NCI-H1694 treated with DMSO at 0.1 percent for 48 hours (cell line): ENCODE measurements at places on chromosomes 13 and 19.

- DNase-seq, result no peak
Measured at GRCh38 chr13:46688306-46688705, 108.7 kb downstream of the ESD start.

GRCh38 chr13:50867637-50867945, 24.1 kb upstream of the DLEU7 start:
- DNase-seq, result no peak

- DNase-seq, result peak; percentile 71
Measured at GRCh38 chr13:26971990-26972887, 199.4 kb downstream of the USP12 start.

- DNase-seq, result no peak
Measured at GRCh38 chr13:95296326-95296925, 4.8 kb downstream of the ABCC4 start.

DNA sequence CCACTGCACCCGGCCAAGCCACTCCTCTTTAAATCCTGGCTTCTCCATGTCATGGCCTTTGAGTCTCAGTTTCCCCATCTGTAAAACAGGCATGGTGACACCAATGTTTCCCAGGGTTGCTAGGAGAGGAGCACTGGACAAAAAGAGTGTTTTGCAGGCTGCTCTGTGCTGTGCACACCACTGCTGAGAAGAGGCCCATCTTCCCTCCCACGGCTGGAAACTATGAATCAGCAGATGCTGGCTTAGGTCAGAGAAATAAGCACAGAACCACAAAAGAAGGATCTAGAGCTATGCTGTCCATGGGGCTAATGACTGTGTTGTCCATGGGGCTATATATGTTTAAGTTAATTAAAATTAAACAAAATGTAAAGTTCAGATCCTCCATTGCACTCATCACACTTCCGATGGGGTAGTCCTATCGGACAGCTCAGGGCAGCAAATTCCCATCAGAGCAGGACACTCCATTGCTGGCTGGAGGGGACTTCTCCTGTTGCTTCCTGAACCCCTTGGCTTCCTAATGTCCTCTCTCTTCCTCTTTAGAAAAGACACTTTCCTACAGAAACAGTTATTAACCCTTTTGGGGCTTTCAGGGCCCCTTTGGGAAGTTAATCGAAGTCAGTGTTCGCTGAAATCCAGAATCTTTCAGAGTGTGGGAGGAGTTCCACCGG, 37.1 kb downstream of the TSHZ3 start:
- DNase-seq, result no peak

DNA sequence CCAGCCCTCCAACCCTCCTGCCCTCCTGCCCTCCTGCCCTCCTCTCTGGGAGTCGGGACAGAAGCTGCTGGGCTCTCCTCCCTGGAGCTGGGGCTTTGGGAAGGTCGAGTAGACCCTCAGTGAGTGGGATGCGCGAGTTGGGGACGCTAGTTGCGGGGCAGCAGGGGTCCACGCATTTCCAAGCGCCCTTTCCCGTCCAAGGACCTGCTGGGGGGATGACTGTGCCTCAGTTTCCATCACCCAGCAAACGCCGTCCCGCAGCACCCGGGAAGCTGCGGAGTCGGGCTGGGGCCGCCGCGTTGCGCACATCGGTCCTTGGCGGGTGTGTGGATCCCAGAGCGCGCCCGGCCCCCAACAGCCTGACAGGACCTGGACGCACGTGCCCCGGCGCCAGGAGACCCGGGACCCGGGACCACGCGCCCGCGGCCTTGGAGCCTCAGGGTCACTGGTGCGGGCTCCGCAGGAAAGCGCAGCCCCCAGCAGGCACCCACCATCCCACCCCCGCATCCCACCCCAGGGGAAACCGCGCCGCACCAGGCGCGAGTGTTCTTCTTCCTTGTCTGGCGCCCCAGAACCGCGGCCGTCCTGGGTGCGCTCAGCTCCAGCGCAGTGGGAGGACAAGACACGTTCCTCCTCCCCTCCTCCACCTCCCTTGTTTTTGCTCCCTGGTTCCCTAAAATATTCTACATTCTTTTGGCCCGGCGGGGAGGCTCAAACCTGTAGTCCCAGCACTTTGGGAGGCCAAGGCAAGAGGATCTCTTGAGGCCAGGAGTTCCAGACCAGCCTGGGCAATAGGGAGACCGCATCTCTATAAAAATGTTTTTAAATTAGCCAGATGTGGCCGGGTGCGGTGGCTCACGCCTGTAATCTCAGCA, 9.2 kb downstream of the ONECUT3 start:
- no peak for DNase-seq

DNA sequence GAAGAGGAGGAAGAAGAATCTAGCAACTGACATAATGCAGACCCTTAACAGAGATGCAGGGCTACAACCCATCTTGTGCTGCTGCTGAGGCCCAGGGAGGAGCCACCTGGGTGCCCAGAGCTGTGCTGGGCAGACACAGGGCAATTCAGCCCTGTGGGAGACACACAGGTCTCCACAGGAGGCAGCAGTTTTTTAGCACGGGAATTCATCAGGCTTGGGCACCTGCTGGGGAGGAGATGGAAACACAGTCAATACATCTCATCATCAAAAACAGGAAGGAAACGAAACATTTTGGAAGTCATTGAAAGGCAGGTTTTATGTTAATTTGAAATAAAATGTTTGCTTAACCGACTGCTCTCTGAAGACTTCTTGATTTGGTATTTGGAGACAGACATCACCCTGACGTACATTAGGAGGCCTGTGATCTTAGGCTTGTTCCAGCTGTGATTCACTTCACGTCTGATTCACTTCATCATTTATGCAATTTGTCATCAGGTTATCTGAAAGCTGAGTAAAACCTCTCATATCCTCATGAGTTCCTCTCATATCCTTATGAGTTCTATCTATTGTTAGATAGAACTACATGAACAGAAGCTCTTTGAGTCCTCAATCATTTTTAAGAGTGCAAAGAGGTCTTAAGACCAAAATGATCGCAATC, 77.4 kb downstream of the CYSLTR2 start:
- DNase-seq, result no peak

DNA sequence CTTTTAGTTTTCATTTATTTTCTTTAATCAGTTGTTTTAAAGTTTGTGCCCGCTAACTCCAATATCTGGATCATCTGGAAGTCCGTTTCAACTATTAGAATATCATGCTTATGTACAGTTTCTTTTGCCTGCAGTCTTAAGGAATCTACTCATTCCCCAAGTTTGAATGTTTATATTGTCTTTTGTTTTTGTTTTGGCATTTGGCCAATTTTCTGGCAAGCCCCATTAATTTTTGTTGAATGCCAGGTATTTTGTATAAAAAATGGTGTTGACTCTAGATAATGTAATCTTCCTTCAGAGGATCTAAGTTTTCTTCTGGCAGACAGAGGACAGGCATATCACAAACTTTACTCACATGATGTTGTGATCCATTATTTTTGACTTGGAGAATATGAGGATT, 11.1 kb upstream of the ZNF235 start:
- DNase-seq, result no peak

DNA sequence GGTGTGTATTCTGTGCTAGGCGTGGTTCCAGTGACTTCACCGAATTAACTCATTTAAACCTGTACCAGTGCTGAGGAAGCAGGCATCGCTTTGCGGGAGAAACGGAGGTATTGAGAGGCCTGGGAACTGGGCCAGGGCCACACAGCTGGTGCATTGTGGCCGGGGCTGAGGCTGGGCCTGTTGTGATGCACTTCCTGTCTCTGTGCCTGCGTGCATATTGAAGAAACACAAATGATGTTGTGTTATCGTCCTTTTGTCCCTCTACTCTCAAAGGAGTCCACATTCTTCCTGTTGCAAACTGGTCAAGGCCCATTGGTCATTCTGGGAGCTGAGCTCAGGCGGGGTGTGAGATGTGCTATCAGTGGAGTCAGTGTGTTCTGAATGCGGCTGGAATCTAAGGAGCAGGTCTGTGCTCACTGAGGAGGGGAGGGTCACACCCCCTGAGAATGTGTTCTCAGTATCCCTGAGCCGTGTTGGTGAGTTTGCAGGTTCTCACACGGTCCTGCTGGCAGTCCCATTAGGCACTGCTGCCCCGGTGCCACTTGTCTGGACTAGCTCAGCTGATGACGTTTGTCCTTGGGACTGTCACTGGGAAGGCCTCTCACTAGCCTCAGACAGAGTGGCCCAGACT, 62.1 kb downstream of the ARHGEF7 start:
- DNase-seq, result peak; percentile 61

DNA sequence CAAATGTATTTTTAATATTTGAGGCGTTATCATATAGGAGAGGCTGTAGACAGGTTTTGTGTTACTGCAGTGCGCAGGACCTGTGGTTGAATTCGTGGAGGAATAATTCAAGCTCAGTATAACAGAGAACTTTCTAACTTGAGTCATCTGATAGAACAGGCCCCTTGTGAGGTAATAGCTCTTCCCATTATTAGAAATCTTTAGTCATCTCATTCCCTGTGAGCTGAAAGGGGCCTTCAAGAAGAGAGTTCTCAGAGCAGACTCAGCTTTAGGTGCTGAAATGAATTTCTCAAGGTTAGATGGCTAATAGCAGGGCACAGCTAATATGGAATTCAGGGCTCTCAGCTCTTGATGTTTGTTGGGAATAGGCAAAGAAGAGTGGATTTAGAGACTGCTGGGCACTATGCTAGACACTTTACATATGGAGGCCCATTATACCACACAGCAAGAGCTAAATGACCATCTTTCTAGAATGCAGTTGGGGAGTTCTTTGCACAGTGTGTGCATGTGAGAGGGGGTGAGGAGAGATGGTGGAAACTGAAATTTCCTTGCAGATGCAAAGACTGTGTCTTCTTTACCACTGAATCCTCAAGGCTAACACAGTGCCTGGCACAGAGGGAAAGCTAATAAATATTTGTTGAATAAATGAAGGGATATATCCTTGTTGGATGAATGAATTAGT, 89.5 kb downstream of the DGKH start:
- no peak for DNase-seq

GRCh38 chr13:52879950-52880741, 31.7 kb upstream of the PCDH8 start:
- DNase-seq, result peak; percentile 69

- DNase-seq, result no peak
Measured at GRCh38 chr19:30339624-30340525, 32.3 kb upstream of the ZNF536 start.

GRCh38 chr19:28208745-28209144, 1004.2 kb downstream of the UQCRFS1 start:
- DNase-seq, result no peak

- no peak for DNase-seq
Measured at GRCh38 chr19:54507824-54508223, 5.2 kb downstream of the LAIR2 start.

- no peak for DNase-seq
Measured at GRCh38 chr13:75882261-75882660, 246.1 kb downstream of the LMO7 start.

GRCh38 chr19:13881251-13881691, 4.3 kb downstream of the NANOS3 start:
- DNase-seq, result no peak

GRCh38 chr19:31149441-31149941, 199.7 kb downstream of the TSHZ3 start:
- no peak for DNase-seq

GRCh38 chr19:5103061-5103701, 134.3 kb downstream of the KDM4B start:
- peak; percentile 19 for DNase-seq

- DNase-seq, result no peak
Measured at GRCh38 chr13:110125157-110125556, 181.8 kb downstream of the COL4A1 start.

- DNase-seq, result no peak
Measured at GRCh38 chr19:15644816-15645215, 4.1 kb downstream of the CYP4F3 start.

DNA sequence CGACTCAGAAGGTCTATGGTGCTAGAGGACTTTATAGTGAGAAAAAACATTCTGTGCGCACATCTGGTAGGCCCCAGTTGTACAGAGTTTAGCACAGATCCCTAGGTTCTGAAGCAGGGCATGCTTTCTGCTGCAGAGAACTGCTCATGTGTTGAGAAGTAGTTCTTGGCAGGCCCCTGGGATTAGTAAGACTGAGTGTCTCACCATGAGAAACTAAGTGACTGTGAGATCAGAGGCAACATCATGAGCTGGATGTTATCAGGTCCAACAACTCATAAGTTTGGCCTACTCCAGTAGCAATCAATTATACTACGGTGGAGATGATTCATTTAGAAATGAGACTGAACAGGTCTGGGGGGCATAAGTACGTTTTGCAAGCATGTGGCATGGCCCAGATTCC, 507.4 kb upstream of the KLF12 start:
- no peak for DNase-seq

DNA sequence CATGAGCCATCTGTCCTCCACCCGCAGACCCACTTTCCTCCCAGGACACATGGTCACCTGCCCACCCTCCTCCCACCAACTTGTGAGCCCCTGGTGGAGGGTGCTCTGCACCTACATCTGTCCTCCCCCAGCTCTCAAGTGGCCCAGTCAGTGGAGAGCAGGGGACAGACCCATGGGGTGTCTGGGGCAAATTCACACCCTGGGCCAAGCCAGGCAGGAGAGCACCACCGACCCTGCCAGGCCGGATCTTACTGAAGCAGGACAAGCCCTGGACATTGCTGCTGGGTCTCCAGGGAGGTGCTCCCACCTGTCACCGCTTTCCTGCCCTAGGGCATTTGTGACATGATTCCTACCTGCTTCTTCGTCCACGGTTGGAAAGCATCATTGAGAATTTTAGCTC, 221.6 kb downstream of the TUBA3C start:
- DNase-seq, result no peak

DNA sequence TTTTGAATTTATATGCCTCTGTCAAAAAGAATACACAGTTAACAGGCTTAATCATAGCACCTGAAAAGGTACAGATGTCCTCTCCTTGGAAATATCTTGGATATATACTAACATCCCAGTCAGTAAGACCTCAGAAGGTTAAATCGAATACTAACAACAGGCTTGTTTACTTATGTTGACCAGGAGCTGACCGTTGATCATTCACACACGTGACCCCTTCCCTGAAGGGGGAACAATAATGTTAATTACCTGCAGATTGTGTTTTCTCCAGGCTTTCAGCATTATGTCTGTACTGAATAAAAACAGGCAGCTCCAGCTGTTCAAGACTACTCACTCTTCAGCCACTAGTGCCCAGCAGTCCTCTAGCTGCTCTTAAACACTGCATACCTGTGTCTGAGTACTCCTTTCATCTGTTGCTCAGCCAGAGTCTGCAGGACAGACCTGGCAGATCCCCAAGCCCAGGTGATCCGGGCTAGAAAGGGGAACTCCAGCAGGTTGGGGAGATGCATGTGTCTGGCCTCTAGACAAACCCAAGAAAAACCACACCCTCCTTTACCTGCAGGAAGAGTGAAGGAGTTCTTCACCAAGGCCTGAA, 163.9 kb downstream of the RNF17 start:
- DNase-seq, result no peak

- peak; percentile 40 for DNase-seq
Measured at GRCh38 chr13:102773441-102774213, at the start of gene TEX30. TSS of gene TEX30 (minus strand) at chr13:102773786. CDS start at chr13:102770026, 3,760 bp downstream.

GRCh38 chr19:56603829-56604228, 8.7 kb downstream of the ZNF71 start:
- no peak for DNase-seq

GRCh38 chr19:7850000-7850813, 20.2 kb downstream of the EVI5L start:
- DNase-seq, result no peak

- no peak for DNase-seq
Measured at GRCh38 chr13:76527041-76527440, 359.2 kb downstream of the KCTD12 start.
